ENCODE measurements at places on chromosomes 16 and 17.

- no peak for DNase-seq
These were observed 469.9 kb upstream of the CDH5 start for GRCh38 chr16:65896448-65897153.

DNA sequence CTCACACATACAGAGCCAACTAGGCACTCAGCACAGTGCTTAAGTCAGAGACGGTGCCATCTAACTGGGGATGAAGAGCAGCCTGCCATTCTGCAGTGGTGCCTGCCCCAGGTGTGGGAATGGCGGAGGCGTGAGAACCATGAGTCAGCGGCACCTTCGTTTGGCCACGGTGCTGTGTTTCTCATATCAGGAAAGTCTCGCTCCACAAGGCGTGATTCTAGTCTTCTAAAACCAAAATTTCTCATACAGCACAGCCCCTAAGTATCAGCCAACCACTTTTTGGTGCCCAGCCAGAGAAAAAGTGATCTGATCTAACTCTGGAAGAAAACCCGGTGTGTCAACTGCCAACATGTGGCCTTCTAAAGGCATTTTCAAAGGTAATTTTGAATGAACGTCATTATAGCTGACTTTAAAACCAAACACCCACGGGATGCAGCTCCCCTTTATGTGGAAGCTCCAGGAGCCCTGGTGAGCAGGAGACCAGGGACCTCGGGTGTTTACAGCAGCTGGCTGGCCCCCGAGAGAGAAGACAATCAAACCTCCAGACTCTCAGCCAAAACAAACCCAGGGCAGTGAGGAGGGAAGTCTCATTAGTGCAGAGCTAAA, 54.6 kb downstream of the ABCC12 start:
- no peak for DNase-seq

- DNase-seq, result no peak
These were observed 54.0 kb downstream of the TMEM132E start for GRCh38 chr17:34633351-34633750.

- DNase-seq, result no peak
These were observed 11.1 kb upstream of the ZNF652 start for GRCh38 chr17:49373115-49373514.

DNA sequence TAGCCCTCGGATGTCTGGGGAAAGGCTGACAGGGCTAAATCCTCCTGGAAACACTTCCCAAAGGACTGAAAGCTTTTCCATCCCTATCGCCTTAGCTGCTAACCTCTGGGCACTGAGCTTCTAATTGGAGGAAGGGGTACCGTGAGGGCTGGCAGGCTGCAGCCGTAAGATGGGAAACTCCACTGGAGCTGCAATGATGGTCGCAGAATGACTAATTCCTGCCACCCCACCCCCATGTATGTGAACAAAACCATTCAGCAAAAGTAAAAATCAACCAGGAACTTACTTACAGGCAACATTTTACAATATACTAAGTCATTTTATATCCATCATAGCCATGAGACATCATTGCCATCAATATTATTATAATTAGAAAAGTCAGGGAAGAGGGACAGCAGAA, 133.3 kb downstream of the ABCC12 start:
- no peak for DNase-seq

DNA sequence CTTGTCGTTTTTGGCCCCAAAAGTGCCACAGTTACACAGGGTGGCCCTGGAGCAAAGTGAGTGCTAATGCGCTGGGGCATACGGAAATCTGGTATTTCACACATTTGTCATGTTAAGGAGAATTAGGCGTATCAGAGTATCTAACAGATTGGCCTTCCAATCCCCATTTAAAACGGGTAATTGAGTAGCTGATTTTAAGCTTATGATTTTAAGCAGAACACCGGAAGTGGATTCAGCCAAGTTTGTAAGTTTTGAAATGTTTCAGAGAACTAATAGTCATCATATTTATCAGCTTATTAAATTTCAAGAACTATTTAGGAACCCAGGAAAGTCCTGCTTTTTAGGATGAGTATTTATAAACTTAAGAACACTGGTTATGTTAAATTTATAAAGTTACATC, 19.5 kb downstream of the LRRC75A start:
- DNase-seq, result no peak

DNA sequence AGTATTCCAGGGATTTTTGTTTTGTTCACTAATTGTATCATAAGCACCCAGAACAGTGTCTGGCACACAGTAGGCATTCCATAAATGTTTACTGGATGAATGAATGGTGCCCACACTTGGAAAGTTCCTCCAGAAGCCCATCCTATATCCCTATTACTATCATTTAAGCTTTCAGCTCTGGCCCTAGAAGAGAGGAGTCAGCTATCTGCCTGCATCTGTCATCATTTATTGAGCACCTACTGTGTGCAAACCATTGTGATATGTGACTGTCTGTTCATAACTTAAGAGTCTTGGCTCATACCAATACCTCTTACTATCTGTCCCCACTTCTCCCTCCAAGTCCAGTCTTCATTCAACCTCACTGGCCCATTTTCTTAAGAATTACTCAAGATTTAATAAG, 20.1 kb upstream of the SP6 start:
- no peak for DNase-seq

DNA sequence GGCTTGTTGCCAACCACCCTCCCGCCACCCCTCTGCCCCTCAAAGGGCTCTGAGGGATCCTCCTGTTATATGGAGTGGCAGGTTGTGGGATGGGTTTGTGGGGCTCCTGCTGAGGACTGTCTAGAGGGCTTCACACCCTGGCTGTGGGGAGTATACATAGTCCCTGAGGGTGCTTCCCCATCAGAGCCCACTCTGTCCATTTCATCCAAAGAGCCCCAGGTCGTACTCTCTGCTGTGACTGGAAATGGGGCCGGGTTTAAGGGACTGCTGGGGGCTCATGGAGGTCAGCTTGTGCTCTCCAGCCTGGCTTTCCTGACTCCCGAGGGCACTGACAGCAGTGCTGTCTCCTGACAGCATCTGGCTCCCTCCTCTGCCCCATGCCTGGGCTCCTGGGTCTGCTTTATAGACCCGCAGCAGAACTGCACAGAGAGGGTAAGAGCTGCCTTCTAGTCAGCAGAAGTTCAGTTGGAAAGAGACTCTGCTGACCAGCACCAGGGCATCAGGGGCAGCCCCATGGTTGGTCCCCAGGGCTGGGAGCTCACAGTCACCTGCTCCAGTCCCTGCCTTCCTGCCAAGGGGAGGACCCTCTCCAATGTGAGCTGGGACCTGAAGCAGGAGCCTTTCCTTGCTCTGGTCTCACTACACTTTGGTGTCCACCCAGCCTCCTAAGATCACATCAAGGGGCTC, 17.8 kb upstream of the TNS4 start:
- no peak for DNase-seq

DNA sequence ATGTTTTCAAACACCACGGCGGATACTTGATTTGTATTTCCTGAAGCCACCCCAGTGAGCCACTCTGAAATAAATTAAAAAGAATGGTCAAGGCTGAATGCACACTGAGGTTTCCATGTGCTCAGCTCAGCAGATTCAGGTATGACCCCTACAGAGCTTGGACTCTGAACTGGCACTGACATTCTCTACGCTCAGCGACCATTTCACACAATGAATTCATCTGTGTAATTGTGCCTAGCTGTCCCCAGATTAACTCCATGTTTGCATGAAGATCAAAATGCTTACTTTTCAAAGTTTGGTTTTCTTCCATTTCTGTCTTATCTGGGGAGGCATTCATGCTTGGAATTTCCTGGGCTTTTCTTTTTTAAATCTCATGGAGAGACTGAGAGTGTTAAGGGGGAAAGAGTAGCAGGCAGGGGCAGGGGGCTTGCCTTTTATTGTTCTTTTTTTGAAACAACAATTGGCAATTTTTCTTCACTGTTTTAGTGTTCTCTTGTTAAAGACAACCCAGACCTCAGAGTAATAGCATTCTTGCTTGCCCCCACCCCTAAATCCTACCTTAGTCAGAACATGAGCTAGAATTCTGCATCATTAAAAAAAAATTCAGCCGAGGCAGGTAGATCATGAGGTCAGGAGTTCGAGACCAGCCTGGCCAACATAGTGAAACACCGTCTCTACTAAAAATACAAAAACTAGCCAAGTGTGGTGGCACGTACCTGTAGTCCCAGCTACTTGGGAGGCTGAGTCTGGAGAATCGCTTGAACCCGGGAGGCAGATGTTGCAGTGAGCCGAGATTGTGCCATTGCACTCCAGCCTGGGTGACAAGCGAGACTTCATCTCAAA, 85.5 kb upstream of the HNF1B start:
- no peak for DNase-seq

GRCh38 chr17:57881143-57881542, 31.3 kb upstream of the MRPS23 start:
- DNase-seq, result no peak

DNA sequence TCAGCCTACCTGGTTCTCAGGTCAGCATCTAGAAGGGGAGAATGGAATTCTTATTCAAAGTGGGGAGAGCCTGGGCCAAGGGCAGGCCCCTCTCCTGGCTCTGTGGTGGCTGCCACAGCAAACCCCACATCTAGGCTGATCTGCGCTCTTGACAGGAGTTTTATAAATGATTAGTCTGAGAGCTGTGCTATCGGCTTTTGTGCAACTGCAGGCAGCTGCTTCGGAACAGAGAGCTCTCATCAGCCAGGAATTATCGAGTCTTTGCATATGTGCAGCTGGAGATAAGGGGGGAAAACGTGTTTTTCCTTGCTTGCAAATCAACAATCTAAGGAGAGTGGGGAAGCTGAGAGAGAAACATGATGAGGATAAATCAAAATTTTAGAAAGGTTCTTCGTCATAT, 91.7 kb downstream of the HS3ST3A1 start:
- no peak for DNase-seq

DNA sequence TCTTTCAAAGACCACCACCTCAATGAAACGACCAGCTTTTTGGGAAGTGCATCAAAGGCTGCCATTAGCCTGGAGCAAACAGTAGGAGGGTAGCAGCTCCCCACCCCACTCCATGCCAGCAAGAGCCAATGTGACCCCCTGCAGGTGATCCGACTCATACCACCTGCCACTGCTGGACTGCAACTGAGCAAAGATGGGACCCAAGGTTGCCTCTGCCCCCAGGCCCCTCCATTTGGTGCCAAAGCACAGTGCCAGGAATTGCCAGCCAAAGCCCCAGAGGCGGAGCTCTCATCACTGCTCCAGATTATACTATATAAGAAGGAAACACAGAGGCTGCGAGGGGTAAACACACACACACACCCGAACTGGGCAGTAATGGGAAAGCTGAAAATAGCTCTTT, 8.3 kb downstream of the PITPNM3 start:
- DNase-seq, result no peak

GRCh38 chr17:2042933-2043332, 1.1 kb downstream of the OVCA2 start:
- no peak for DNase-seq

DNA sequence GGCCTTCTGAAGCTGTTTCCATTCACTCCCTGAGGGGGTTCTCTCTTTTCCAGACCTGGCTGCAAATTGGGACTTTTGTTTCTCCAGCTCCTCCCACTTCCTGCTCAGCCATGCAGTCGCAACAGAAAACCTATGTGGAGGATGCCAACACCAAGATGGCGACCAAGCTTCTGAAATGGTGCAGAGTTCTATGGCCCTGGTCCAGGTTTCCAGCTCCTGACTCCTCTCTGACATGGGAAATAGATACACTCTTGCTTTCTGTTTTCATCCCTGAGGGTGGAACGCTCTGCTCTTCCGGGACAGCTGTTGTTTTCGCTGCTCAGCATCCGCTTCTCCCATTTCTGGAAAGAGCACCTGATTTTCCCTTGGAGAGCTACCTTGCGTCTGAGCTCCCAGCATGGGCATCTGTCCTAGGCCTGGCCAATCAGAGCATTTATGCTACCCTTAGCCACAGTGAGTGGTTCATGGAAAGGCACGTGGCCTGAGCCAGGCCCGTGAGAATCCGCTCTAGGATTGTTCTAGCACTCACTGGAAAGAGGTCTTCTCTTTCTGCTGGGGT, 8.1 kb downstream of the GPRC5B start:
- no peak for DNase-seq

- DNase-seq, result no peak
These were observed 4.0 kb downstream of the SRCIN1 start for GRCh38 chr17:38601539-38602351.
